Fibroblast of lung (primary cell): ENCODE measurements at places on chromosomes 5 and 9.

GRCh38 chr9:4833781-4834560, 41.2 kb downstream of the RCL1 start:
- DNase-seq, result peak; percentile 49

GRCh38 chr5:175253597-175253996, 190.4 kb downstream of the DRD1 start:
- DNase-seq, result no peak

DNA sequence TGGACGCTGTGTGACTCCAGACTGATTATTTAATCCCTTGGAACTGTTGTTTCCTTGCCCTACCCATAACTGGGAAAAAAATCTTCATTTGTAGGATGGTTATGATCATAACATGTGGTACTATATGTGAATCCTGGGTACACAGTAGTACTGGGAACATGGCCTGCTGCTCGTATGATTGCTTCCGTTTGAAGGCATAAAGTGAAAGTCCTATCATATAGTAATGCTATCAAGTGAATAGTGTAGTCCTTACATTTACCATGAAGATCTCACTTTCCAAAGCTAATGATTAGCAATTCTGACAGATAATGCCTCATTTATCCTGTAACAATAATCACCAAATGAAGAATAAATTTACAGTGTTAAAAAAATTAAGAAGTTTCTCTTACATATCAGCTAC, 53.2 kb downstream of the MEF2C start:
- DNase-seq, result no peak

DNA sequence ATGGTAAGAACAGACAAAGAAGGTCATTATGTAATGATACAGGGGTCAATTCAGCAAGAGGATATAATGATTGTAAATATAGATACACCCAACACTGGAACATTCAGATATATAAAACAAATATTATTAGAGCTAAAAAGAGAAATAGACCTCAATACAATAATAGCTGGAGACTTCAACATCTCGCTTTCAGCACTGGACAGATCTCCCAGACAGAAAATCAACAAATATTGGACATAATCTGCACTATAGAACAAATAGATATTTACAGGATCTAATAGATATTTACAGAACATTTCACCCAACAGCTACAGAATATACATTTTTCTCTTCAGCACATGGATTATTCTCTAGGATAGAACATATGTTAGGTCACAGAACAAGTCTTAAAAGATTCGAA, 190.6 kb upstream of the RFX3 start:
- DNase-seq, result no peak

DNA sequence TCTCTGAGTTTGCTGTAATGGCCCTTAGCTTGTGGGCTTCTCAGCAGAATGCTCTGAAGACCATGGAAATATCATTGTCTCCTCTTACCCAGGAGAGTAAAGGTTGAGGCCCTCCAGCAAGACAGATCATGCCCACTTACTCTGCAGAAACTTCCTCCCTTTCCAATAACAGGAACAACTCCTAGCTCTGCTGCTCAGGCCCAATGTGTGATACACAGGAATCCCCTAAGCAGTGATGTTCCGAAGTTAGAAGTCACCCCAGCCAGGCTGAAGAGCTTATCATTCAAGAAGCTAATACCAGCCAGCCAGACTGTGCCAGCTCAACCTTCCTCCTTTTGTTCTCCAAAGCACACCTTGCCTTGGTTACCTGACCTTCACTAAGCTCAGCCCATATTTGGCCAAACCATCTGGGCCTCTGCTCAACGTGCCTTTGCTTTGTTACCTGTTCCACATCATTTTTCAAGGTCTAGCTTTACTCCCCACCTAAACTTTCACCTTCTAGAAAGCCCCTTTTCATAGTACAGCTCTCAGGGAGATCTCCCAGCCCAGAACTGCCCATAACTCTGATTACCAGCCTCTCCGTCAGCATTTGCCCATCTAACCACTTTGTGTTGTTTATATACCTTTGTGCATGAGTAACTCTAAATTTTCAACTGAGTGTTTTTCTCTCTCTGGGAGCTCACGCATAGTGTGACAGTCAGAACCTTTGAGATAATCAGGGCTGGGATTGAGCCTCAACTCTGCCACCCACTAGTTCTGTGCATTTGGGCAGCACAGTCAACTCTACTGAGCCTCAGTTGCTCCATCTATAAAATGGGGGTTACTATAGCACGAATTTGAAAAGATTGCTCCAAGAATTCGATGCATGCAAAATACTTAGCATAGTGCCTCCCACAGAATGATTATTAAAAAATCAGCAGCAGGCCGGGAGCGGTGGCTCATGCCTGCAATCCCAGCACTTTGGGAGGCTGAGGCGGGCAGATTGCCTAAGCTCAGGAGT, 107.6 kb upstream of the CPEB4 start:
- no peak for DNase-seq

- DNase-seq, result no peak
Measured at GRCh38 chr9:90868555-90868954, 66.9 kb downstream of the SYK start.

GRCh38 chr5:157177953-157178352, 2.7 kb upstream of the ITK start:
- no peak for DNase-seq

GRCh38 chr9:3398232-3398648, 127.6 kb downstream of the RFX3 start:
- no peak for DNase-seq

- DNase-seq, result no peak
Measured at GRCh38 chr5:107431536-107431935, 239.2 kb downstream of the EFNA5 start.

GRCh38 chr5:153866176-153866575, 172.5 kb downstream of the FAM114A2 start:
- DNase-seq, result no peak

DNA sequence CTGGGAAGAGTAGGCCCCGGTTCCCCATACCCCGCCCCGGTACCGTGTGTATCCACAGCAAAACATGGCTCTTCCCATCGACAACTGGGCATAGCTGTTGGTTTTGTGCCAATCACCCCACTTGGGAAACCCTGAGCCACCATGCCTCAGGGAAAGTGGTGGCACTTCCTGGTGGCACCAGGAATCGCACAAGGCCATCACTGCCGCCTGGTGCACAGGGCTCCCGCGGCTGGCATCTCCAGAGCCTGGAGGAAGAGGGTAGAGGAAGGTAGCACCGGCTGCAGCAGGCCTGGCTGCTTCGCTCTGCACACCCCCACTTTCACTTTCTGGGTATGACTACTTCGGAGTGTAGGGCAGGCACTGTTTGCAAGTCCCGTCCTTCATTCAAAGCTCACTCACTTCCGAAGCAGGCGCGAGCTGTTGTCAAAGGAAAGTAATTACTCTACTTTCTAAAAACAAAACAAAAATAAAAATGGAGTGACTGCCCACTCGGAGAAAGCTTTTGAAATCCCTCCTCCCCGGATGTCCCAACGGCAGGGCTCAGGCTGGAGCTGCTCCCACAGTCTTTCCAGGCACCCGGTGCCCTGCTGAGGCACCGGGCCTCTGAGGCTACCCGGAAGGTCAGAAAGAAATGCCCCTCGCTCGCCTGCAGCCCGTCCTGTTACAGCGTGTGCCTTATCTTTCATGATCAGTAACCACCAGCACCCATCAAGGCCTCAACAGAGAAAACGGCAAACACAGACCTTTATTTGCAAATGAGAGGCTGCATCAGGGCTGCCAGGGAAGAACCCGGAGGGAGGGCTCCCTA, 2.0 kb downstream of the BRD3 start:
- DNase-seq, result peak; percentile 65

DNA sequence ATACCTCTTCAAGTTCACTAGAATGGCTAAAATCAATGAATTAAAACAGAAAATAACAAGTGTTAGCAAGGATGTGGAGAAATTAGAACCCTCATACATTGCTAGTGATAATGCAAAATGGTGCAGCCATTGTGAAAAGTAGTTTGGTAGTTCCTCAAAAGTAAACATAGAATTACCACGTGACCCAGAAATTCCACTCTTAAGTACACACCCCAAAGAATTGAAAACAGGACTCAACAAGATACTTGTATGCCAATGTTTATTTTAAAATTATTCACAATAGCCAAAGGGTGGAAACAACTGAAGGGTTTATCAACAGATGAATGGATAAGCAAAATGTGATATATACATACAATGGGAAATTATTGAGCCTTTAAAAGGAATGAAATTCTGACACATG, 70.3 kb downstream of the BARX1 start:
- DNase-seq, result no peak
